ENCODE measurements at places on chromosomes 5 and 9.

- DNase-seq, result no peak
Observed at GRCh38 chr9:83111169-83111568, 48.2 kb upstream of the RASEF start.

GRCh38 chr9:99162759-99163364 lies 57.9 kb downstream of the TGFBR1 start:
- DNase-seq, result no peak

DNA sequence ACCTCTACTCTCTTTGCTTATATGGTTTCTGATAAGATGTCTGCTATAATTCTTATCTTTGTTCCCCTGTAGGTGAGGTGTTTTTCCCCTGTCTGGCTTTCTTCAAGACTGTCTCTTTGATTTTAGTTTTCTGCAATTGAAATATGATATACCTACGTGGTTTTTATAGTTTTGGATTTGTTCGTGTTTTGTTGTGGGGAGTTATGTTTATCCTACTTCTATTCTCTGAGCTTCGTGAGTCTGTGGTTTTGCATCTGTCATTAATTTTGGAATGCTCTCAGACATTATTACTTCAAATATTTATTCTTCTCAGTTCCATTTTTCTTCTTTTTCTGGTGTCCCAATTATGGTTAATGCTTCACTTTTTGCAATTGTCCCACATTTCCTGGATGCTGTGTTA lies 521.3 kb downstream of the KCTD16 start:
- DNase-seq, result no peak

GRCh38 chr9:8096091-8096490 lies 296.5 kb upstream of the DMAC1 start:
- no peak for DNase-seq

DNA sequence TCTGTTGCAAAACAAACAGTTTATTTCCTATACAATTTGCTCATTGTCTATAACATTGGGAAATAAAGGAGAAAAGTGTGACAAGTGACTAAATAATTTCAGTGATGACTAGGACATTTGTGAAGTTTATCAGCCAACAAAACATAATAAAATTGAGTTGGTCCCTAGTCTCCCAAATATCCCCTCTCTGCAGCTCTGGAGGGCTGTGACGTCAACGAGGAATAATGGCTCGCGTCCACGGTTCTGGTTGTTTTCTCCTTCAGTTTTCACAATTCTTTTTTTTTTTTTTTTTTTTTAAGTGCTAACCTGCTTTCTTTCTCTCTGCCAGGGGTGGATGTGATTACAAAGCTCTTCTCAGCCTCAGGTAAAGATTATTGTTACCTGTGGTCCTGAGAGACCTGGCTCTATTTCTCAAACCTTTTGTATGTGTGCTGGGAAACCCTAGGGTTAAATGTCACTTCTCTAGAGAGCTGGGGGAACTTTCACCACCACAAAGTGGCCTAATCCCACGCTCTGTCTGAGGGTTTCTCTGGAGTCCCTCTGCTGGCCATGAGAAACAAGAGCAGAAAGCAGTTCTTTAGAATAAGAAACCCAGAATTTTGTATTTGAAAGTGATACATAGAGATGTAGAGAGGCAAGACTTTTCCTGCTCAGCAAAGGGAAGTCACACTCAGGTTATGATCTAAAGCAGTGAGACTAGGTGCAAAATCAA lies 36.2 kb upstream of the ANKRD55 start:
- no peak for DNase-seq

DNA sequence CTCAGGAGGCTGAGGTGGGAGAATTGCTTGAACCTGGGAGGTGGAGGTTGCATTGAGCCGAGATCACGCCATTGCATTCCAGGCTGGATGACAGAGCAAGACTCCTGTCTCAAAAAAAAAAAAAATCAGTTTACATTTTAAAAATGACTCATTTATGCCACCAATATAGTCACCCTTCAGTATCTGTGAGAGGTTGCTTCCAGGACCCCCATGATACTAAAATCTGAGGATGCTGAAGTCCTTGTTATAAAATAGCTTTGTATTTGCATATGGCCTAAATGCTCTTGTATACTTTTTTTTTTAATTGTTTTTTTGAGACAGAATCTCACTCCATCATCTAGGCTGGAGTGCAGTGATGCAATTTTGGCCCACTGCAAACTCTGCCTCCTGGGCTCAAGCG lies 5.8 kb downstream of the OCLN start:
- no peak for DNase-seq

DNA sequence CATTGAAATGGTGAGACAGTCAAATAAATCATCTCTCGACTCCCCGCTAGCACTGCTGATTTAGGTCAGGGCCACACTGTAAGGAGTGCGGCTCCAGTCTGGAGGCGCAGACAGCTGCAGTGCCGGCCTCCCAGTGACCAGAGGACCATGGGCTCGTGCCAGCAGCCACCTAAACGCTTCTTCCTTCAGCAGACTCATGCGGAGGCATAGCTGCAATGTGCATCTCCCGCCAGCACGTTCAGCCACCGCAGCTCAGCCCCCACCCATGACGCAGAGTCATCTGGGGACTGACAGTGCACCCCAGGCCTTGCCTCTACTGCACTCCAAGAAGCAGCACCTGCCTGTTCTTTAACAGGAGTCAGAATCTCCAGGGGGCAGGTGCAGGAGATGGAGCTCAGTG lies 13.6 kb upstream of the MAPK9 start:
- no peak for DNase-seq

DNA sequence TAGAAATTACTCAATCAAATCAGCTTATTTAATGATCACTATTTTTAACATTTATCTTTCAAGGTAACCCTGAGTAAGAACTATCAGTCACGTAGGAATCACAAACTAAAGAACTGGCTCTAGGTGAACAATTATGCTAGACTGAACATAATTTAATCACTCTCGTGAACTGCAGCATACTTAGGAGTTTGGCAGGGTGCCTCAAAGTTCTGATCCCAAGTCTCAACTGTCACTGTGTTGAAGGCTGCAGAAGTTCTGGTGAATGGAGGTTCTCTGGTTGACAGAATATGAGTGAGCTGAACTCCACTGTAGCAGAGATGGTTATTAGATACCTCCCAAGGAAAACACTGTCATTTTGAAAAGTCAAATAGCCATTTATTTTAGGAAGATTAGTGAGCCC lies 89.1 kb downstream of the KLHL3 start:
- no peak for DNase-seq

- no peak for DNase-seq
Observed at GRCh38 chr5:74184649-74185048, 455.9 kb downstream of the ENC1 start.

- no peak for DNase-seq
Observed at GRCh38 chr5:170480260-170480659, 23.6 kb upstream of the KCNIP1 start.

- no peak for DNase-seq
Observed at GRCh38 chr5:14148890-14149671, 5.9 kb downstream of the TRIO start.

DNA sequence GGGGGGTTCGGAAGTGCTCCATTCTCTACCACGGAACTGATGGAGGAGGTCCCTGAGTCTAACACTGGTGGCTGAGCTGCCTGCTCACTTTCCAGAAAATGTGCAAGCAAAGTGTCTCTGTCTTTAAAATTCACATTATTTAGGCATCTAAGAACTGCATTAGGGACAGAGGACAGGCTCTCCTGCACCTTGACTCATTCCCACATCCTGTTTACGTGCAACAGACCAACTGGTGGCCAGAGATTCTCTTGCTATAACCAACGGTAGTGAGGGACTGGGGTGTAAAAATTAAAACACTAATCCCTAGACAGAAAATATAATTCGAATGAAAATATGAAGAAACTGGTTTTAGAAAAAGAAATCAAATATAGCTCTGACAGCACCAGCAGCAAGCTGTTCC lies 320.9 kb downstream of the IRX2 start:
- no peak for DNase-seq

DNA sequence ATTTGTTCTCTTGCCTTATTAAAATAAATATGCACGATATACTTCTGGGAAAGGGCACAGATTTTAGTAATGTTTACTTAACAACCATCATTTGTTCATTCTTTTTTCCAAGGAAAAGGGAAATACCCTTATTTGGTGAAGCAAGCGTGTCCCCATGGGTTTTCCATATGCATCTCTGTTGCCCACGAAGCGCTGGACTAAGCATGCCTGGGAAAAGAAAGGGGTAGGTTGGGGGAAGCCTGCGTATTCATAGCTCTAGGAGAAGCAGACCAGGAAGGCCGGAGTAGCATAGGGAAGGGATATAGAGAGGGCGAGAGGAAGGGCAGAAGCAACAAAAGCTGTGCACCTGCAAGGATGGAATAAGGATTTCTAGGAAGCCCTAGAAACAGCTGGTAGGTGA lies 61.8 kb upstream of the ACO1 start:
- DNase-seq, result no peak

GRCh38 chr9:16143947-16144890 lies 591.4 kb downstream of the CCDC171 start:
- no peak for DNase-seq

- no peak for DNase-seq
Observed at GRCh38 chr5:1181451-1182359, 19.7 kb upstream of the SLC6A19 start.

GRCh38 chr9:114472765-114473446 lies 32.4 kb downstream of the WHRN start:
- DNase-seq, result no peak

- no peak for DNase-seq
Observed at GRCh38 chr9:90861826-90862740, 60.5 kb downstream of the SYK start.

DNA sequence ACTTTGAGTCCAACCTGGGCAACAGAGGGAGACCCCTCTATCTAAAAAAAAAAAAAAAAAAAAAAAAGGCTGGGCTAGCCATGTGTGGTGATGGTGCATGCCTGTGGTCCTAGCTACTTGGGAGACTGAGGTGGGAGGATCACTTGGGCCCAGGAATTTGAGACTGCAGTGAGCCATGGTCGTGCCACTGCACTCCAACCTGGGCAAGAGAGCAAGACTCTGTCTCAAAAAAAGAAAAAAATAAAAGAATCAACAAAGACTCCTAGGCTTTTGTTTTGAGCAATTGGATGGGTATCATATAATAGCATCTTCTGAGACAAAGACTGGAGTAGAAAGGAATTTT lies 481.7 kb upstream of the PAPPA start:
- DNase-seq, result no peak

DNA sequence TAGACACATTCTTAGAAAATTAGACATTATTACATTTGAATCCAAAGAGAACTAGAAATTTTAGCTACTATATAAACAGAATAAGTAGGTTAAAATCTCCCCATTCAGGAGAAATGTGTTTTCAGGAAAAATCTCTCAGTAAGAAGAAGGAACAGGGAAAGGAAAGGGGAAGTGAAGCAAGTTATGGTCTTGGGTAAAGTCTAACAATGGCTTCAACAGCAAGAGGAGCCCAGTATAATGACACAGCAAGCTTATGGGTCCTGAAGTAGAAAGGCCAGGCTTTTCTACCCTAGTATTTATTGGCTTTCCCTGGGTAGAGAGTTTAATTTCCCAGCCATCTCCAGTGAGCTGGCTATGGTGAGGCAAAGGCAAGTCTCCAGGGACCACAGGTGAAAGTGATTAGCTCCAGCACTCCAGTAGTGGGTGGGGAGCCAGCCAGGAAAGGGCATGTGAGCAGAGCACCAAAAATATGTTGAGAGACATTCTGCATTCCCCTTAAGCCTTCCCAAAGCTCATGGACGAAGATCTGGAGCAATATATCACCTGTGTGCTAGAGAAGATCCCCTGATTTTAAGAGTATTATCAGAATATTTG lies 981.7 kb downstream of the NR2F1-AS1 start:
- no peak for DNase-seq

GRCh38 chr5:91214571-91214970 lies 168.5 kb downstream of the ARRDC3 start:
- DNase-seq, result no peak

- no peak for DNase-seq
Observed at GRCh38 chr9:100715100-100715380, 137.2 kb downstream of the CAVIN4 start.

- no peak for DNase-seq
Observed at GRCh38 chr5:87022415-87022814, 245.3 kb upstream of the RASA1 start.

DNA sequence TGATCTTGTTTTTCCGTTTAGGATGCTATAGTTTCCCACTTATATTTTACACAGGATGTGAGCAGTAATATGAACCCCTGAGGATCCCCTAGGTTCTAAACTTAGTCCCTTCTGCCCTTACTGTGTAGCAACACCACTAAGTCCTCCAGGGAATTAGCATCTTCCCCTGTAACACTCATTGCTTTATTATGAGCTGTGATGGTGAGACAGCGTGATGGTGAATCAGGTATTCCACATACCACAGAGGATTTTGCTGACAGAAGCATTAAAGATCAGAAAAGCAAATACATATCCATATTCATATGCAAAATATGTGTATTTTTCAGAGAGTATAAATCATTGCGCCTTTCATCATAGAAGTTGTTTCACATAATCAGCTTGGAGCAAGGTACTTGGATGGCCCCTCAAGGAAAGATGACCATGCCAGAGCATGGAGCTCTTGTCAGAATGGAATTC lies 317.0 kb downstream of the ICE1 start:
- DNase-seq, result no peak

DNA sequence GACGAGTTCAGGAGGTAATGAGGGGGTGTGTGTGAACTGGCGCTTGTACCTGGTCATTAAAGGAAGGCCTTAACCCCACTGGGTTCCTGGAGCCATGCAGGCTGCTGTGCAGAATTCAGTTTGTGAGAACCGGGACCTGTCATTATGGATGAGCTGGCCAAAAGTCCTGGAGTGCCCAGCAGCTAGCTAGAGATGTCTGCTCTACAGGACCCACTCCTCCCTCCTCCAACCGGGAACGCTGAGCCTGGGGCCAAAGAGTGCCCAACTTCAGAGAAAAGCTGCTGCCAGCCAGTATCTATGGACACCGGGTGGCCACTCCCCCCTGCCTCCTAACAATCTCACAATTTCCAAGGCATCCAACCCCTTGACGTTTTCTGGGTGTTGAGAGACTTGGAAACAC lies 1.2 kb downstream of the ENTREP1 start:
- DNase-seq, result no peak

GRCh38 chr5:119322948-119323537 lies 32.8 kb upstream of the TNFAIP8 start:
- no peak for DNase-seq

GRCh38 chr5:84397385-84397784 lies 12.7 kb upstream of the EDIL3 start:
- no peak for DNase-seq

DNA sequence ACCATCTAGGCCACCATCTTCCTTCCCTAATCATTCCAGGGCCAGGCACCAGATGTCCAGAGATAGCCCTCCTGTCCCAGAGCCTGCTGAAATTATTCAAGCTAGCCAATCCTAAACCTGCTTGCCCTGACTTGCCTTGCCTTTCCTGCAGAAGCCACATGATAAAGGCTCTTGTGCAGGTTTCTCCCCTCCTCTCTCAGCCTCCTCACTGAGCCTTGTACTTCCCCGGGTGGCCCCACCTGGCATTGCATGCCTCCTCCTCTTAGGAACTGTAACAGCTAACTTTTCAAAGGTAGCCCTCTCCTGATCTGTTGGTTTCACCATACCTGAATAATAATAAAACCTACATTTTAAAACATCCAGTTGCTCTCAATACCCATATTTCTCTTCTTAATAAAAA lies 42.6 kb downstream of the DIRAS2 start:
- DNase-seq, result no peak

GRCh38 chr9:102631559-102631958 lies 363.6 kb upstream of the CYLC2 start:
- no peak for DNase-seq

Data from activated T-helper 9 cell treated with anti-CD3 and anti-CD28 coated beads, Interleukin-2, amount 50 U/mL, for 16 hours (primary cell).